ENCODE measurements at places on chromosomes 2 and 18.

GRCh38 chr2:178829299-178829960 lies 22.2 kb upstream of the TTN start:
- peak; percentile 16 for DNase-seq

GRCh38 chr2:143529118-143529720 lies 400.0 kb downstream of the ARHGAP15 start:
- DNase-seq, result no peak

- no peak for DNase-seq
Measured at GRCh38 chr18:79374408-79375171, 21.1 kb upstream of the NFATC1 start.

GRCh38 chr2:217456016-217456415 lies 546.8 kb downstream of the TNS1 start:
- no peak for DNase-seq

Measured in Kasumi-1 (cell line).